ENCODE measurements at places on chromosomes 2 and 18. TPM values are rescaled to one million over a fixed set of nuclear protein-coding genes. Genes with fewer than 3 reads are reported as not detected.
A peak's percentile ranks its signal among the peaks of the same experiment; 100 is the strongest.

DNA sequence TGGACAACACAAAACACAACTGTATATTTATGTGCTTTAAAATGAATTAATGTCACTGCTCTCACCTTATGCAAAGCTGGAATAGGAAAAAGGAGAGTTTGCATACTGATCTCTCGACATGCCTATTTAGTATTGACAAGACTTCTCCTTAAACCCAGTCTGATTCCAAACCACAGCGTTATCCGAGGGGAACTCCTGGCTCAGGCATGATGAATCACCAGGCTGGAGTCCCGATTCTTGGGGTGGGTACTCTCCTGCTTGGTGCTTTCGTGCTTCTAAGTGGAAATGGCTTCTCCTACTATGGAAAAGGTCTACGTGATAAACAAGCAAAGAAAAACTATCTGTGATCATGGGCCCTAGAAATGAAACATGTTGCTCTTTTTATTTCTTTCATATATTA is 88.9 kb upstream of the SLC35G4 start:
- no peak for DNase-seq

GRCh38 chr18:65227970-65228369 is 522.8 kb upstream of the CDH7 start:
- no peak for DNase-seq

GRCh38 chr2:239768031-239768790 is 256.9 kb downstream of the NDUFA10 start:
- no peak for DNase-seq

- no peak for DNase-seq
Measured at GRCh38 chr2:186544255-186544675, 45.6 kb upstream of the ITGAV start.

DNA sequence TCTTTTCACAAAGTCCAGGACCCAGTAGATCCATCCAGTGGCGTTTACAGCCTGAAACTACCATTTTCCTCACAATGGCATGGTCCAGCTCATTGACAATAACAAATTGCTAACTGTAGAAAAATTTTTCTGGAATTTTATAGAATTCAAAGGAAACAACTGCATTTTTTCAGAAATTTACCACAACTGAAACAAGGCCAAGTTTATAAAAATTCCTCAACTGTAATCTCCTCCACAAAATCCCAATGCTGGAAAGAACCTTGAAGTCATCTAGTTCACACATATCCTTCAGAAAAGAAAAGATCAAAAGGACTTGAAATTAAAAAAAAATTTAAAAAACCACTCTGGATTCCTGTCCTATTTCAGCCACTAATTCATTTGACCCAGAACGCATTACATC is 226.0 kb upstream of the CTAGE1 start:
- DNase-seq = no peak

GRCh38 chr18:35605686-35606417 is 24.3 kb downstream of the GALNT1 start:
- DNase-seq = no peak

DNA sequence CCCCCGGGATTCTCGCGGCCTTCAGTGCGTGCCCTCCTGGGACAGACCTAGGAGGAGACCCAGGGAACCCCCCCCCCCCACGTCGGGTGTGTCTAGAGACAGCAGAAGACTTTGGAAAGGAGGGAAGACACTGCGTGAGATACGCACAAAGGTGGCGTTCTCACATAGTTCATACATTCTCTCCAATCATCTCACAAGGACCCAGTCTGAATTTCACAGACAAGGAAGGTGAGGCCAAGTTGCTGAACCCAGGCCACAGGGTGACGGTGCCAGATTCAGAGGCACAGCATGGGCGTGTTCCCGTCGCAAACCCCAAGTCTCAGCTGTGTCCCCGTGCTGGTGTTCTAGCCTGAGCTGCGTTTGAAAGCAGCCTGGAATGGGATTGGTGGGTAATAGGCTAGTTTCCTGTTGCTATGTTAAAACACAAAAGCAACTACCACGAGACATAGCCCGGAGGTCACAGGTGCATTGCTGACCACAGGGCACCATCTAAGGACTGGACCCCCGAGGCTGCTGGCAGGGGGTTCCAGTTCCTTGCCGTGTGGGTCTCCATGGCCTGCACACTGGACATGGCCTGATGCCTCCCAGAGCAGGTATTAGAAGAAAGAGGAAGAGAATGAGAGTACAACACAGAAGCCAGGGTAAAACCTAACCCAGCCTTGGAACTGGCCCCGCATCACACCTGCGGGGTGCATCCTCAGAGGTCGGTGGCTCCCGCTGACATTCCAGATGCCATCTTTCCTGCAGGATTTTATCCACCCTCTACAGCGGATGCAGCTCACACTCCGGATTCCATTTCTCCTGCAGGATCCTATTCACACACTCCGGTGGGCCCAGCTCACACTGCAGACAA is 1.1 kb upstream of the PXDN start:
- no peak for DNase-seq

DNA sequence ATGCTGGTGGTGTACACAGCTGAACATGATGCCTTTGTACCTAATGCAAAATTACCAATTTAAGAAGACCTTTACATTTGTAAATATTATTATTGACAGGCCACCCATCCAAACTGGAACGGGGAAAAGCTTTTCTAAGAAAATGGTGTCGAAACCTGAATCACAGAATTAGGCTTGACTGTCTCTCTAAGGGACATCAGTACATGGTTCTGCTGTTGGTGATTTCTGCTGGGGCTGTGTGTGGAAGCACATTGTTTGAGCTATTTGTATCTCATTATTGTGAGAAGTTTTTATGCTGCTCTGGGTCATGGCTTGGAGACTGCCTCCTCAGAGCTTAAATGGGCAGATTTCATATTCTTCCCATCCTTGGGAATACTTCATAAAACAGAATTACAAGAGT is 420.9 kb upstream of the POU3F3 start:
- DNase-seq = no peak

Gene GALNT14
- total RNA-seq = 14.4 TPM

DNA sequence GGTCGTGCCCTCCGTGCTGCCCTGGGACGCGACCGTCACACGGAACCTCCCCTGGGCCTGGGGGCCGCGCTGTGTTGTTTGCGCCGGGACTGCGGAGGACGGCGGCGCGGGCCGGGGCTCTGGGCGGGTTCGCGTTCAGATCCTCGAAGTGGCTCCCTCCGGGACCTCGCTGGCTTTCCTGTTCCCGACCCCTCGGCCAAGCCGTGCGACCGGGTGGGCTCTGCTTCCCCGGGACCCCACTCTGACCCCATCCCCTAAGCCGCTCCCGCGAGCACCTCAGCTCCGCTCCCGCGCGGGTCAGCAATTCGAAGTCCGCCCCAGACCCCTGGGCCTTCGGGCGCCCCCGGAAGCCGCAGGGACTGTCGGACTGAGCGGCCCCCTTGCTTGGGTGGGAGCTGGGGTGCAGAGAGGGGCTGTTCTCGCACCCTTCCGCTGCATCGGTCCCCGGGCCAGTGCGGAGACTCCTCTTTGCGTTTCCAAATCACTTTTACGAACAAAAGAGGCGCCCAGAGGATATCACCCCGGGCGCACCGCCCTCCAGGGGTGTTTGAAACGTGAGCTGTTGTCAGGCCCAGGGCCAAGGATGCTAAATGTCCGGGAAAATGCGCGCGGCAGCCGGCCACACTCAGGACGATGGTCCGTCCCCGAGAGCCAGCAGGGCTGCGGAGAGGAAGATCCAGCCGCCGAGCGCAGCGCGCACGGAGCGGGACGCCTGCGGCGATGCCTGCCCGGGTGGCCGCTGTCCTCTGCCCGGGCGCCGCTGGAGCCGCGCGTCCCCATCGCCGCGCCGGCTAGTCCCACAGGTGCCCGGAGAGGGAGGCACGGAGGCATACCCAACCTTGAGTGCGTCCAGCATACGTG is 73.5 kb downstream of the ZCCHC2 start:
- DNase-seq = peak; percentile 72

DNA sequence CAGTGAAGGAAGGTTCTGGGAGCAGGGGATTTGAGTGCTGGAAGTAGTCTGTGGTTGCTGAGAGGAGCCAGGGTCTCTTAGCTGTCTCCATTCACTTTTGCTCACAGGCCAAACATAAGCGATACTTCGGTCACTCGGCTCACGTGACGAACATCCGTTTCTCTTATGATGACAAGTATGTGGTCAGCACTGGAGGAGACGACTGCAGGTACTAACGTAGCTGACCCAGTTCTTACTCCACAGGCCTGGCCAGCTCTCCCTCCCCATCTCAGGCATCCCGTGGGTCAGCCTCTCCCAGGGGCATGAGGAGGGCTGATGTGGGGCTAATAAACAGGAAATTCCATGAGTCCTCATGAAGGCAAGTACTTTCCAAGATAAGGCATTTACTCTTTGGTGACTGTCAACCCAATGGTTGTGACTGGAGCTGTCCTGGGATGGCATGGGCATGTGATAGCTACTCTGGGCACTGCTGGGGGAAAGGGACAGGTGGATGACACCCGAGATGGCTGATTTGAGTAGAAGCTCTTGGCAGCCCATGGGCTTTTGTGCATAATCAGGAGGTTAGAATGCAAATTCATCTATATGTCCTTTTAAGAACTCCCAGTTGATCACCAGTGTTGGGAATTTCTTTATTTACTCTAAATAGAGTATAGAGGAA is 81.6 kb downstream of the RTN4 start:
- no peak for DNase-seq

GRCh38 chr2:105915005-105915558 is 170.4 kb downstream of the NCK2 start:
- no peak for DNase-seq

GRCh38 chr2:96510931-96511595 is 5.9 kb upstream of the NEURL3 start:
- no peak for DNase-seq

DNA sequence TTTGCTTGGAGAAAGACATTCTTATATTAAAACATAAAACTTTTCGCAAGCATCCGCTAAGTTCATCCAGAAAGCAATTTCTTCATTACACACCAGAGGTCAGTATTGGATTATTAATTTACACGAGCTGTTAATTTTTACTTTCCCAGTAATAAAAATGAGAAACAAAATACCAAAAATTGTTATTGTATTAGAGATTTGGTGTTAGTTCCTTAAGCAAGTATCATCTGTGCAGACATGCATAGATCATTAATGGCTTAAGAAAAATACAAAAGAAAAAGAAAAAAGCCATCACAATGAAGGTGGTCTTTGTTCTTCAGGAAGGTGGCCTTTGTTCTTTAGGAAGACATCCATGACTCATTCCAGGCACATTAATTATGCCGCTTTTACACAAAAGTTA is 53.6 kb upstream of the HNMT start:
- DNase-seq = no peak

- peak; percentile 68 for DNase-seq
Measured at GRCh38 chr2:30230497-30231211, 680 bp upstream of the LBH start.

GRCh38 chr18:44411262-44411905 is 269.3 kb upstream of the SETBP1 start:
- DNase-seq = no peak

GRCh38 chr2:73891276-73891901 is 1.4 kb upstream of the ACTG2 start:
- DNase-seq = no peak

GRCh38 chr18:46334868-46335281 is 230.7 kb downstream of the HAUS1 start:
- DNase-seq = peak; percentile 81

- DNase-seq = no peak
Measured at GRCh38 chr2:230152334-230152733, 67.5 kb downstream of the SP110 start.

- no peak for DNase-seq
Measured at GRCh38 chr18:2325308-2325849, 245.9 kb downstream of the METTL4 start.

GRCh38 chr2:216315802-216316603 is 56.3 kb downstream of the MARCHF4 start:
- no peak for DNase-seq

- no peak for DNase-seq
Measured at GRCh38 chr2:203675086-203675485, 31.4 kb upstream of the CD28 start.

- peak; percentile 50 for DNase-seq
Measured at GRCh38 chr2:74552914-74553811, 579 bp downstream of the LOXL3 start.

- DNase-seq = no peak
Measured at GRCh38 chr2:189997016-189997415, 65.5 kb downstream of the MSTN start.

- DNase-seq = no peak
Measured at GRCh38 chr2:164593959-164594358, 27.3 kb downstream of the GRB14 start.

DNA sequence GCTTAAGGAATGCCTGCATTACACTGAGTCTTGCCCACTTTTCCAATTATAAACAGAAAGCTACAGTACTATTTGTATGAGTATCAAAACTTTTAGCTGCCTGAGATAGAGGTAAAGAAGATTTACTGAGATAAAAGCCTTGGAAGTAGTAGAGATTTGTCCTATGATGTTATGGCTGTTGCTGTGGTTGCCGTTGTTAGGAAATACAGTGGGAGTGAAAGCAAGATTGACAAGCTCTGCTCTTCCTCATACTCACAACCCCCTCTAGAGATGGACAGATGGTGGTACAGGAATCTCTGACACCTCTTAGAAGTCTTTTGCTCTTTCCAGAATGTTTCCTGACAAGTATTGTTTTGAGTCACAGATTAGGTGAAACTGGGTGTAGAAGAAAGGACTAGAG is 242.5 kb downstream of the RPIA start:
- DNase-seq = no peak

Gene HTRA2
- total RNA-seq = 46.7 TPM

Gene DPY30
- 67.5 TPM for total RNA-seq

GRCh38 chr2:199309411-199309810 is 148.3 kb downstream of the SATB2 start:
- no peak for DNase-seq

- DNase-seq = no peak
Measured at GRCh38 chr2:190098851-190099250, 36.3 kb upstream of the MSTN start.

Gene C1QL2
- not detected for total RNA-seq

Gene ZC3H6
- 14.0 TPM for total RNA-seq

DNA sequence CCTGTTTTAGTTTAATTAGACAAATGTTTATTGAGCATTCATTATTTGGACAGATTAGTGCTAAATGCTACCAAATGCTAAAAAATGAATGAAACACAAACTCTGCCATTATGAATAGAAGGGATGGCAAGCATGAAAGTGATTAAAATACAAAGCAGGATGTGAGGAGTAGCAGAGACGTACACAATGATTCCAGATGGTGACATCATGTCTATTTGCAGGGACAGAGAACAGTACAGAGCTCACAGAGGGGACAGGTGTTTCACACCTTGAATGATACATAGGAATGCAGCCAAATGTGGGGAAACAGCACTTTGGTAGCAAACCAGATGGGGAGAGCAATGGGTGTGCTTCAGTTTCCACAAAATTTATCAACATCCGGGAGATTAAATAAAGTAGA is 76.3 kb downstream of the CD226 start:
- DNase-seq = no peak

Gene IGFBP2
- total RNA-seq = 208 TPM

GRCh38 chr18:50680966-50681365 is 121.1 kb downstream of the MAPK4 start:
- no peak for DNase-seq

- DNase-seq = no peak
Measured at GRCh38 chr18:33817096-33817495, 239.1 kb downstream of the ASXL3 start.

Gene PARD6G
- total RNA-seq = 25.2 TPM

GRCh38 chr2:197558393-197558792 is 42.5 kb downstream of the MOB4 start:
- DNase-seq = no peak

- DNase-seq = no peak
Measured at GRCh38 chr2:37342591-37343220, 1.7 kb upstream of the QPCT start.

Data from glutamatergic neuron (in vitro differentiated cells).